SK-N-SH (cell line): ENCODE measurements at places on chromosomes 7 and 10. TPM values are rescaled to one million over a fixed set of nuclear protein-coding genes. Genes with fewer than 3 reads are reported as not detected.

DNA sequence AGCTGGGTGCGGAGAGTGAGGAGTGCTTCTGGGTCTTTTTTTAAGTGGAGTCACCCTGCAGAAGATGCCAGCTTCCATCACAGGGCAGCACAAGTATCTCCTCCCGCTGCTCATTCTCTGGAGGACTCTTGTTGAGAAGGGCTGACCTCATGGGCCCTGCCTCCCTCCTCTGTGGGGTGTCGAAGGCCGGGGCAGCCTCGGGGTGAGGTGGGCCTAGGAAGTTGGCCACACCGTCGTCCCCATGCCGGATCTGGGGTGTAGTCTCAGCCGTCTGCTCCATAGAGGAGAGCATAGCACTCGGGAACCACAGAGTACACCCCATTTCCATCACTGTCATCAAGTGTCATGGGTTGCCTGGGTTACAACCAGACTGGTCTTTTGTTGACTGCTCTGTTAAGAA lies 85.0 kb downstream of the TRRAP start:
- no peak for DNase-seq

GRCh38 chr7:137135654-137136350 lies 207.7 kb downstream of the PTN start:
- no peak for DNase-seq

DNA sequence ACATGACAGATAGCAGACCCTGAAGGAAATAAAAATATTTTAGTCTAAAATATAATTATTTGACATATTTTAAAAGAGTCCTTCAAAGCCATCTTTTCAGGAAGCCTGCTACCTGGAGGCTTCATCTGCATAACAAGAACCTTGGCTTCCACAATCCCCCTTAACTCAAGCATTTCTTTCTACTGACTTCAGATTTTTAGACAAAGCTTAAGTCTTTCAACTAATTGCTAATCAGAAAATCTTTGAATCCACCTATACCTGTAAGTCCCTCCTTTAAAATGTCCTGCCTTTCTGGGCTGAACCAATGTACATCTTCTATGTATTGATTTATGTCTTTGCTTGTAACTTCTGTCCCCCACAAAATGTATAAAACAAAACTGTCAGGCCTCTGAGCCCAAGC lies 23.5 kb upstream of the PRF1 start:
- DNase-seq, result no peak

KIAA1549 gene
- 3.0 and 3.6 TPM in 2 replicates for polyA plus RNA-seq

GIMAP7 gene
- not detected in 2 replicates for polyA plus RNA-seq

WDR37 gene
- polyA plus RNA-seq, result 11.9 and 13.4 TPM in 2 replicates

SLC18A3 gene
- 1.7 TPM in 2 replicates for polyA plus RNA-seq
